ENCODE measurements at places on chromosomes 3 and 15.

GRCh38 chr15:93415576-93415975 lies 326.6 kb upstream of the RGMA start:
- no peak for DNase-seq

GRCh38 chr15:89103481-89104171 lies 15.4 kb downstream of the ABHD2 start:
- DNase-seq = no peak

- DNase-seq = no peak
Observed at GRCh38 chr3:45610119-45610518, 15.6 kb downstream of the LIMD1 start.

GRCh38 chr15:44011238-44011854 lies 183.7 kb downstream of the FRMD5 start:
- no peak for DNase-seq

- DNase-seq = no peak
Observed at GRCh38 chr3:177591379-177591778, 394.1 kb upstream of the TBL1XR1 start.
